ENCODE measurements at places on chromosomes 4 and X.

DNA sequence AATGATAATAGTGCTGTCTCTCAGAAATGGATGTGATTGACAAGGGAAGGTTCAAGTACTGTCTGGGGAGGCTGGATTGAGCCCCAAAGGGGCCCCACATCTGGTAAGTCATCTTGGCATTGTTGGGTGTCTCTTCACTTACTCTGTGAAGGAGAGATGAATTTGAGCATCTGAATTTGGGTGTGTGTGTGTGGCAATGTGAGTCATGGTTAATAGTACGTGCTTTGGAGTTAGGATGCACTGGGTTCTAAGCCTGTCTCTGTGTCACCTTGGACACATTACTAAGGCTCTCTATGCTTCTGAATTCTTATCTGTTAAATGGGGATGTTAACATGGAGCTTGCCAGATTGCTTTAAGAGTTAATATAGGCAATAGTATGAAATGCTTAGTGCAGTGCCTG lies 80.4 kb downstream of the FRAS1 start:
- no peak for DNase-seq

DNA sequence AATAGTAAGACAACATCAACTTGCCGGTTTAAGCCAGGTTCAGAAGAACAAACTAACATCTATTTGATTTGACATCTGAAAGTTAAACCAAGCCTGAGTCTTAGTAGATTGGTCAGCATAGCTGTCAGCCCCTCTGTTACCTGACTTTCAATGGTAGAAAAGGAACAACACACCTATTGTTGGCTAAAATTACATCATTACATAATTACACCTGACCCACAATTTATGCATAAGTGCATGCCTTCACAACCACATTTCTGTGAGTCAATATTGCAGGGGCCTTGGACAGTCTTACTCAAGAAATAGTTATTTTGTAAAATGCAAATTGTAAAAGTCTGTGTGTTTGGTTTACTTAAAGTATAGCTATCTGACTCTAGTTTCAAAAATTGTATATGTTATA lies 36.2 kb downstream of the EGFL6 start:
- no peak for DNase-seq

DNA sequence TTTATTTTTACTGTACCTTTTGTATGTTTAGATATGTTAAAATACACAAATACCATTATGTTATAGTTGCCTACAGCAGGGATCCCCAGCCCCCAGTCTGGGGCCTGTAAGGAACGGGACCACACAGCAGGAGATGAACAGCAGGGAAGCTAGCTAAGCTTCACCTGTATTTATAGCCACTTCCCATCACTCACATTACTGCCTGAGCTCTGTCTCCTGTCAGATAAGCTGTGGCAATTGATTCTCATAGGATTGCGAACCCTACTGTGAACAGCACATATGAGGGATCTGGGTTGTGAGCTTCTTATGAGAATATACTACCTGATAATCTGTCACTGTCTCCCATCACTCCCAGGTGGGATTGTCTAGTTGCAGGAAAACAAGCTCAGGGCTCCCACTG lies 73.9 kb downstream of the BMPR1B start:
- no peak for DNase-seq

DNA sequence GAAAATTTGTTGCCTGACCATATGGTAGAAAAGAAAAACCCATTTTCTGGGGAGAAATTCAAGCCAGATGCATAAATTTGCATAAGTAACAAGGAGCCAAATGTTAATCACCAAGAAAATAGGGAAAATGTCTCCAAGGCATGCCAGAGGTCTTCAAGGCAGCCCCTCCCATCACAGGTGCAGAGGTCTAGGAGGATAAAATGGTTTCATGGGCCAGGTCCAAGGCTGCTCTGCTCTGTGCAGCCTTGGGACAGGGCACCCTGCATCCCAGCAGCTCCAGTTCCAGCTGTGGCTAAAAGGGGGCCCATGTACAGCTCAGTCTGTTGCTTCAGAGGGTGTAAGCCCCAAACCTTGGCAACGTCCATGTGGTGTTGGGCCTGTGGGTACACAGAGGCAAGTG lies 200.0 kb downstream of the LARP7 start:
- DNase-seq: no peak

DNA sequence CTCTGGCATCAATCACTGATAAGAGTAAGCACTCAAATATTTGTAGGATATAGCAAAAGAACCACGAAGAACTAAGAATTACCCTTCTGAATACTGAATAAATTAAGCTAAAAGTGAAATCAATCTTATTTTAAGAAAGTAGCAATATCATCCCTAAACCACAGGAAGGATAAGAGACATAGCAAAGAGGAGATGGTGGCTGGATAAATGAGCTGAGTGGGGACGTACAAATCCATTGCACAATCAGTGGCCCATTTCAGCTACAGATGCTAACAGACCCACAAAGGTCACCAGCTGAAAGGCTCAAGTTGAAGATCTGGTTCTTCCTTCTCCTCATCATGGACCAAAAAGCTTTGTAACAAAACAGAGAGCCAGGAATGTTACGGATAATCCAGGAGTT lies 77.1 kb downstream of the SLC9A7 start:
- no peak for DNase-seq

DNA sequence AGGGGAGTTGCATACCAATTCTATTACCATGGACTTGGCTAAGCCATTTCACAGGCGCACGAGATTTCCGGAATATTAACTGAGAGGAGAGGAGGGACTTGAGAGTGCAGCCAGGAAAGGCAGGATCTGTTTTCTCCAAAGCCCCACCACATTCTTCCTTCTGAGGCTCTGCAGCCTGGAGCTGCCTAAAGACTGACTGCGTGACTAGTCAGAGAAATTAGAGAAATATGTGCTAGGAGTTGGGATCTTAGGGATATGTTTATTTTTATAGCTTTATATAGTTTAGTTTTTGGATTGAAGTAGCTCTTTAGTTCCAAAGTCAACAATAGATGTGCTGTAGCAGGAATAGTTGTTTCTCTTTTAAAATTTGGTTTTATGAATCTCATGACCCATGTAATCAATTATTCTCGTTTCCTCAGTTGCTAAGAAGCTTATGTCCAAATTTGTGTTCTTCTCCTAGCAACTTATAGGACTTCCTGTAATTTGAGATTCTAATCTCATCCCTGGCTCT lies 300.1 kb upstream of the DDX53 start:
- no peak for DNase-seq

DNA sequence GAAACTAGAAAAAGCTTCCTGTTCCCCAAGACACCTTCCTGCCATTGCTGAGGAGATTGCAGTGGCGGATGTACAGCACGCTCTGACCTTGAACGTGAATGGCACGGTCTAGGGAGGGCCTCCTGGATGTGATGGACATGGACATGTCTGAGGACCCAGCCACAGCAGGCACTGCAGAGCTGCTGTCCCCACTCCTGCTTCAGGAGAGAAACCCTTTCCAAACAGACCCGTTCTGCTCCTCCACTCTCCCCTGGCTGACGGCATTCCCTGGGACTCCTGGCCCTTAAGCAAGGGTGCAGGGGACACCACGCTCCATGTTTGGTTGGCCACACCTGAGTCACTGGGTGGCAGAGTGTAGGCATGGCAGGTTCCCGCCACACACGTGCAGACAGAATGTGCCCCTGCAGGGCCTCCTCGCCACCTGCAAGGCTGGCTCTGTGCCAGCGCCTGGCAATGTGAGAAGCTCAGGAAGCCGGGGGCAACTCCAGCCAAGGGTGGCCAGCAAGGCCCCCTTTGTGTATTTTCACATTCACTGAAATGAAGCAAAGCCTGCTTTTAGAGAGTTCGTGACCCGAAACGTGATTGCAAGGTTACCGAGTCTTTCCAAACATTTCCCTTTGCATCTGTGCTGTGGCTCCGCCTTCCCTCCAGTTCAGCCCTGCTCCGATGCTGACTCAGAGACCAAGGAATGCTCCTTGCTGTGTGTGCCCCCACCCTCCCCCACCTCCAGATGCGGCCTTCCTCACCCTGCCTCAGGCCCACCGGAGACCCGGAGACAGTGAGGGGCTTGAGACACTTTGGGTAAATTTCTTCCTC lies 46.1 kb downstream of the HTRA3 start:
- DNase-seq: no peak

GRCh38 chr4:792626-793092 lies 33.3 kb downstream of the CPLX1 start:
- no peak for DNase-seq

DNA sequence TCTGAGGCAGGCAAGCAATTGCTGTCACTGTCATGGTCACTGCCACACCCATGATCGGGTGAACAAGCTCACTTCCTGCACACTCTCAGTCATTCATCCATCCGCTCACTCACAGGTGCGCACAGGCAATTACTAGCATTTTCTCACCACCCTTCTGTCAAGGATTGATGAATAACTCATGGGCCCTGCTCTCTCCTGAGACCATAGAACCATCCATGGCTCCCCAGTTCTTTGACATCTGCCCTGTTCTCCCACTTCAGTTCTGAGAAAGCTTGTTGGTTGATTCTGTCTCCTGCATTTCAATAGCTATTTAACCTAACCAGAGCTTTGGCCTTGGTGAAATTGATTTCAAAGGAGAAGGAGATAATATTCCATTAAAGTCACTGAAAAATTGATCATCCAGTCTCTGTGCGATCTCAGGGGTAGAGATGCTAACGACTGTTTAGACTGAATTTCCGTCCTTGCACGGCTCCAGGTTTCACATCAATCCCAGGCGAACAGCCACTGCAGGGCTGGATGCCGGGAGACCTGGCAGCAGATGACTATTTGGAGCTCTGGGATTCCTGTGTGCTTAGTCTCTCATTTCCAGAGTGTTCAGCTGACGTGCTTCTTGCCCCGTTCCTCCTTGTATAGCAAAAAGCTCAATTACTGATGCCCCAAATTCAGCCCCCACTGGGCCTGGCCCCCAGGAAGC lies 36.9 kb upstream of the ADRA2C start:
- DNase-seq: no peak

- no peak for DNase-seq
Observed at GRCh38 chrX:104432321-104432720, 133.7 kb upstream of the IL1RAPL2 start.

- DNase-seq: no peak
Observed at GRCh38 chrX:2962381-2962780, 33.2 kb upstream of the ARSD start.

DNA sequence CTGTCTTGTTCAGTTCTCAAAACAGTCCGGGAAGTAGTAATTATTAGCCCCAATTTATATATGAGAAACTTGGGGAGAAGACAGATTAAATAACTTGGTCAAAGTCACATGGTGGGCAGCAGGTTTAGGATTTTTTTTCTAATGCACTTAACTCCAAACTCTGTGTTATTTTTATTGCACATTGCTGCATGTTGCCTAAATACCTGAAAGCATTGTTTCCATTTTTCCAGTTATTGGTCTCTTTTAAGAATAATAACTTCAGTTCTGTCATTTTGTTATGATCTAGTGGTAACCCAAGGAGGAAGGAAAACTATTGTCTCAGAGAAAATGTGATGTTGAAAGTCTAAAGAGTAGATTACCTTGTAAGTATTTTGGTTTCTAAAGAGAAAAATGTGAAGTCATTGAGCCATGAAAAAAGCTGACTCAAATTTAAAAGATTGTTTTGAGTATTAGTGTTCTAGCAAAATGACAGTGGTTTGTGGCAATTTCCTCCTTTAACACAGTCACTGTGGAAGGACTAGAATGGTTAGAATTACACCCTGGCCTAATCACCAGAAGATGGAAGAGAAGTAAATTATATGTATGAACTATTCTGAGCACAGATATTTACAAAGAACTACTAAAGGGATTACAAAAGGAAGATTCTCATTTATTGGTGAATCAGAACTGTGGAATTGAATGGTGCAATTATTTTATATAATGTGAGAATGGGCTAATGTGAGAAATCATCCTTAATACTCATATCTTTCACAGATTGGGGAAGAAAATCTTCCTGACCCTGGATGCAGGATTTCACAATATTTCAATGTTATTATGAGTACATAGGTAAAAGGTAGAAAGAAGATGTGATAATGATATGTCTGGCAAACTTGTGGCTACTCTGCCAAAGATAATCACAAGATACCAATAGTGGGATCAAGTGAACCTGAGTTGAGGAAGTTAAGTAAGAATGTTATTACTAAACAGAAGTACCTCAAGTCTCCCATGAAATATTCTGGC lies 21.7 kb upstream of the CXCL8 start:
- no peak for DNase-seq

GRCh38 chr4:8848507-8849265 lies 23.0 kb downstream of the HMX1 start:
- DNase-seq: no peak

GRCh38 chrX:79366873-79367749 lies at the start of gene ITM2A:
Gene ITM2A, minus strand, starts transcription at chrX:79367334. Its CDS starts 119 bp downstream, at chrX:79367215.
- DNase-seq: peak; percentile 28

DNA sequence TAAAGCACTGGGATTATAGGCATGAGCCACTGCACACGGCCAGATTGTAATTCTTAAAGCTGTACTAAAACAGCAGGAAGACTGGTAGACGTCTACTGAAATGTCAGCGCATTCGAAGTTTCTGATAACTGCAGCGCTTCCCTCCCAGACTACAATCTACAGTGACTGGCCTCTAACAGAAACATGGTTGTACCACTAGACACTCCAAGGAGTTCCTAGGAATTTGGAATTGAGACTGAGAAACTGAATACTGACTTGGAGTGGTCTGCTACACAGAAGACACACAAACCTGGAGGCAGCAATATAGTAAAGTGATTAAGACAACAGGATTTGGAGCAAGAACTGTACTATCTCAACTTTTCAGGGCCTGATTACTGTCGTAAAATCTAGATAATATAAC lies 937 bp downstream of the HELQ start:
- no peak for DNase-seq

DNA sequence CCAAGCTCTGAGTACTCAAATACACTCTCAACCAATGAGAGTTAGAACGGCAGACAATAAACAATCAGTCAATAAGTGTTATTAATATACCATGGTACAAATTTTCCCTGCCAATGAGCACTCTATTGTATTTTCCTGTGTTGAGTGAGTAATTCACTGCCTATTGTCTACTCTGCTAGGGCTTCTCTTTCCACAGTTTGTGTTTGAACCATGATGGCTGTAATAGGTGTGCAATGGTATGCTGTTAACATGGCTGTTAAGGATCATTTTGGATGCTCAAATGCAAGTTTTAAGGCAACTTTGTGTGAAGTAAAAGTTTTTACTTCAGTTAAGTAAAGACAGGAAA lies 41.2 kb downstream of the RPS6KA3 start:
- DNase-seq: no peak

GRCh38 chrX:106932960-106933537 lies 12.8 kb downstream of the CLDN2 start:
- no peak for DNase-seq

GRCh38 chrX:102345916-102346315 lies 93.9 kb downstream of the NXF2B start:
- peak; percentile 44 for DNase-seq

- no peak for DNase-seq
Observed at GRCh38 chr4:183610033-183610432, 49.0 kb downstream of the RWDD4 start.
